ENCODE measurements at places on chromosomes 16 and 17.
A peak's percentile ranks its signal among the peaks of the same experiment; 100 is the strongest.

DNA sequence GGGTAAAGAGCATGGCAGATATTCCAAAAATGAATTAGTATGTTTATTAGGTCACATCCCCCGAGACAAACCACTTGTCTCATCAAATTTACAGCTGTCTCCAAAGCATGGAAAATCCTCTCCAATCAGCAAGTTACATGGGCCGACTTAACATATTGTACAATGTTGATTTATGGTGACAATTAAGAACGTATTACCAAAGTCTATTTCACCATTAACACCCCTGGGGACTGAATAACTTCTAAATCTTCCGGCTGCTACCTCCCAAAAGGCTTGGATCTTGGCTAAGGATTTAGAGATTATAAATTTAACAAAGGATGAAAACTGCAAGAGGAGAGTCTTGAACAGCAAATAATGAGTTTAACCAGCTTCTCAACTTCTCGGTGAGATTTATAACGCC lies 311.9 kb downstream of the NPIPA8 start:
- no peaks in the 10 kb centered on the region for H3K4me1 ChIP-seq
- no peak overlapping the region for H3K4me3 ChIP-seq
- DNase-seq, result no peak
- no peaks in the 10 kb centered on the region for H3K36me3 ChIP-seq

GRCh38 chr16:65919986-65920376 lies 446.5 kb upstream of the CDH5 start:
- H3K4me3 ChIP-seq, result no peak overlapping the region
- DNase-seq, result peak; percentile 22
- H3K4me1 ChIP-seq, result no peaks in the 10 kb centered on the region
- H3K27ac ChIP-seq, result no peak overlapping the region

DNA sequence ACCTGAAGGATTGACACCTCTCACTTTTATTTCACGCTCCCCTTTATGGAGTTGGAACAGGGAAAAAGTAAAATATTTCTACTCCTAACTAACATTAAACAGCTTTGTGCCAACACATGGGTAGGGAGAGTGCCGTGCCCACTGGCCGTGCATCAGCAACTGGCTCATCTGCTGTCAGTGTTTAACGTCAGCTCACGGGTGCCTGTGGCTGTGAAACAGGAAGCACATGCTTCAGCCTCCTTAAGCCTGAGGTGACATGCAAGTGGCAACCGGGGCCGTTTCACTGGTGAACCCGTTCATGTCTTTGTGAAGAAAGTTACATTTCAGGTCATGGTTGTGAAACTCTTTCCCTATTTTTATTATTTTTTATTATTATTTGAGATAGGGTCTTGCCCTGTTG lies 3.2 kb downstream of the SPG7 start:
- peaks cover 57% of the 10 kb centered on the region for H3K36me3 ChIP-seq
- no peak overlapping the region for H3K27ac ChIP-seq
- no peak overlapping the region for H3K4me3 ChIP-seq

DNA sequence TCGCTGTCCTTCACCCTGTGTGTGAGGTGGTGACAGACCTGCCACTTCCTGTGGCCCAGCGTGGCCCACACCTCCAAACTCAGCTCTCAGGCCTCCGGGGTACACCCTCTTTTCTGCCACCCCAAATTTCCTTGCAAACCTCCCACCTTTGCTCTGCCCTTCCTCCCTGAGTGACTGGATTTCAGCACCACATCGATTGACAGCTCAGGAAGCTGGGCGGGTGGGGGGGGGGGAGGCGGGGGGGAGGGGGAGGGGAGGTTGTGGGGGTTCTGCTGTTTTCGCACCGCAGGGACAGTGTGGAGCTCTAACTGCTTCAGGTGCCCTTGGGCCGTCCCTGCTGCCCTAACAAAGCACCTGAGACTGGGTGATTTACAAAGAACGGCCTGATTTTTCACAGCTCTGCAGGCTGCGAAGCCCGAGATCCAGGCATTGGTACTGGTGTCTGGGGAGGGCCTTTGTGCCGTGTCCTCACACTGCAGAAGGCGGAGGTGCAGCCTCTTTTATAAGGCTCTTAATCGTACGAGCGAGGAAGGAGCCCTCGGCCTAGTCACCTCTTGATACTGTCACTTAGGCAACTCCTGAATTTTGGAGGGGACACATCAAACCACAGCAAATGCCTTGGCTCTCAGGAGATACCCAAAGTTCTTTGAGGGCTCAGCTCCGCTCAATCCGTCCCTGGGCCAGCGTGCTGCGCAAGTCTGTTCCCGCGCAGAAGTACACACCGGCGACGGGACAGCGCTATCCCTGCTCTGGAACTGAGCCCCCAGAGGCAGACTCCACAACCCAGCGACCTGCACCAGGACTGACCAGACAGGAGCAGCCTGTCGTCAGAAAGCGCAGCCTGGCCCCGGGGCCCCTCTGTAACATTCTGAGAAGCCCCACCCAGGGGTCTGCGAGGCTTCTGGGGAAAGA lies 3.6 kb downstream of the NDUFAF8 start:
- peaks cover 34% of the 10 kb centered on the region for H3K4me1 ChIP-seq
- H3K36me3 ChIP-seq, result no peaks in the 10 kb centered on the region
- no peaks in the 10 kb centered on the region for H3K27me3 ChIP-seq
- no peak overlapping the region for H3K27ac ChIP-seq
- H3K4me3 ChIP-seq, result no peak overlapping the region

GRCh38 chr16:84501077-84501735 lies 3.3 kb downstream of the MEAK7 start:
- no peaks in the 10 kb centered on the region for H3K27me3 ChIP-seq
- H3K36me3 ChIP-seq, result no peaks in the 10 kb centered on the region
- DNase-seq, result no peak
- H3K4me1 ChIP-seq, result peaks cover 36% of the 10 kb centered on the region

GRCh38 chr17:43787728-43788127 lies 7.5 kb downstream of the CFAP97D1 start:
- no peak overlapping the region for H3K4me3 ChIP-seq
- no peaks in the 10 kb centered on the region for H3K36me3 ChIP-seq

- no peaks in the 10 kb centered on the region for H3K36me3 ChIP-seq
- no peak for DNase-seq
- H3K4me1 ChIP-seq, result no peaks in the 10 kb centered on the region
- H3K4me3 ChIP-seq, result no peak overlapping the region
- H3K27ac ChIP-seq, result no peak overlapping the region
Observed at GRCh38 chr16:67372664-67373063, 20.6 kb downstream of the TPPP3 start.

GRCh38 chr17:29131814-29132682 lies 48.1 kb downstream of the MYO18A start:
- H3K4me1 ChIP-seq, result peaks cover 21% of the 10 kb centered on the region
- peaks cover 12% of the 10 kb centered on the region for H3K36me3 ChIP-seq
- H3K27me3 ChIP-seq, result no peaks in the 10 kb centered on the region

Measured in vagina (tissue), 2 donors.